ENCODE measurements at places on chromosomes 7 and 10.

- no peak for DNase-seq
Observed at GRCh38 chr7:102234131-102234530, 52.5 kb upstream of the SH2B2 start.

GRCh38 chr7:140519007-140519399 is 39.7 kb upstream of the MKRN1 start:
- peak; percentile 12 for DNase-seq

- no peak for DNase-seq
Observed at GRCh38 chr10:58335306-58336005, 650 bp downstream of the UBE2D1 start.

DNA sequence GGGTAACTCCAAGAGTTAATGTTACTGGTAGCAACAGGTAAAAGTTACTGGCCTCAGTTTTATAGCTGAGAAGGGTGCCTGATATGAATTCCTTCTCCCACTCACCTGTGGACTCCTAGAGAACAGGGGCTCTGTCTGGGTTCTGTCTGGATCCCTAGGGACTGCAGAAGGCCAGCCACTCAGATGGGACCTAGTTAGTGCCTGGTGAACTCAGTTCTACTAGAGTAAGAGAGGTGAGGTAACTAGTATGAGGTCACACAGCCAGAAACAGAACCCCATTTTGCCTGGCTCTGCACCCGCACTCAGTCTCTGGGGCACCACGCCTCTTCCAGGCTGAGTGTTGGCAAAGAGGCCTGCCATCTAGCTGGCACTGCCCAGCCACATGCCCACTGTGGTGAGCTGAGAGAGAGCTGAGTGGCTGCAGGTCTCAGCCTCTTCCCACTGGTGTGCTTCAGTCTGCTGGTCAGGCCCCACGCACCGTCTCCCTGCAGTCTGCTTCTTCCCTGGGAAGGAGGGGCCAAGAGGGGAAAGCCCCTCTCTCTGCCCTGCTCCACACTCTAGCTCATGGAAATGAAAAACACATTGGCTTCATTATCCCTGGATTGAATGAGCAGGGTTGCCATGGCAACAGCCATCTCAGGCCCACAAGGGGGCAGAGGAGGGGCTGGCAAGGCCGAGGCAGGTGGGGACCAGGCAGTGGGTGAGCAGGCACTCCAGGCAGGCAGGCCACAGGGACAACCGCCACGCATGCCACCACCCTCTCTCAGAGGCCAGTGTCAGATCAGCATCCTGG is 110.6 kb downstream of the ZMIZ1 start:
- DNase-seq, result peak; percentile 92

All from SK-N-SH (cell line).